ENCODE measurements at places on chromosomes 6 and 20.

DNA sequence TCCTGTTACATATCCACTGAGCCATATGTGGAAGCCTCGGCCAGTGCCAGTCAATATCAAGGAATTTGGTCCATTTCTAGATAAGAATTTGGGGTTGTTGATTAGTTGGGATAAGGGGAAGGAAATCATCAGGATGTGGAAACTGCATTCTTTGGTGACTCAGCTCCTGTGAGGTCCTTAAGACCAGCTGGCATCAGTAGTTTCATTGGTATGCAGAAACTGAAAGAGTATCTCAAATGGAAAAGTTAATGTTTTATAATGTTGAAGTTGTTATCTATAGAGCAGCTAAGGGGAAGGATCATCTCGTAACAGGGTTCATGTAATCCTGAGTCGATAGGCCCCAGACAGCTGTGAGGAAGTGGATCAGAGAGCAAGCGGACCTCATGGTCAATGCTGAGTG lies 87.9 kb upstream of the PRND start:
- DNase-seq: no peak

GRCh38 chr6:146803601-146804000 lies 204.8 kb downstream of the ADGB start:
- DNase-seq: no peak

GRCh38 chr6:73513496-73513854 lies 7.4 kb downstream of the EEF1A1 start:
- no peak for DNase-seq

- no peak for DNase-seq
Measured at GRCh38 chr20:52589251-52589812, 382.8 kb upstream of the TSHZ2 start.

GRCh38 chr6:151729829-151730495 lies 77.5 kb upstream of the ESR1 start:
- DNase-seq: no peak

All from C1 segment of cervical spinal cord (tissue), 14 donors.